ACHN (cell line): ENCODE measurements at places on chromosomes 3 and 15.

DNA sequence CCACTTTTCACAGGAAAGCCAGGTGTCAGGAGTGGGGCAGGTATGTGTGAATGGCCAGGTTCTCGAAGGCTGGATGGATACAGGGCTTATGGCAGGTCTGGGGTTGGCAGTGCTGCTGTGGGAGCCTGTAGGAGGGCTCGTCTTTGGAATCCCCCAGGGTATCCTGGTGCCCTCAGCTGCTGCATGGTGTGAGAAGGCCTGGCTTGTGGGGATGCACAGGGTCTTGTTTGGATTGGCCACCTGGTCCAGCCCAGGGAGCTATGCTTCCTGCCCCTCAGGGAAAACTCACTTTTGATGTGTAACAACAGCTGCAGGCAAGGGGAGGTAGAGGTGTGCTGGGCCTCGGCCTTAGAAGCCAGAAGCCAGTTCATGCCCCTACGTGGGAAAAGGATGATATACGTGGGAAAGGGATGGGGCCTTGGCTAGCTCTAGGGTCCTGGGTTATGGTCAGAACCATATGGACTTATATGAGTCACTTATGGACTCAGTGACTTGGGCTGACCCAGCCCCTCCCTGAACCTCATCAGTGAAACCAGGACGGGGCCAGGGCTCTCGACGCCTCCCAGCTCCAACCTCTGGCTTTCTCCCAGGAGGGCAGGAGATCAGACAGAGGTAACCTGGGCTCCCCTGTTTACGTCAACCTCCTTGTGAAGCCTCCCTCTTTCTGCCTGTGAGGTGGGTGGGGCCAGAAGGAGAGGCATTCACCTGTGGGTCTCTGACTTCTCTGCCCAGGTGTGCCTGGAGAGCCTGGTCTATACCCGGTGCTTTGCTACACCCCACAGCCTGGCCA lies 37.8 kb upstream of the CSPG4 start:
- DNase-seq = no peak

- DNase-seq = no peak
These were observed 639 bp downstream of the MKRN3 start for GRCh38 chr15:23566071-23566554.

DNA sequence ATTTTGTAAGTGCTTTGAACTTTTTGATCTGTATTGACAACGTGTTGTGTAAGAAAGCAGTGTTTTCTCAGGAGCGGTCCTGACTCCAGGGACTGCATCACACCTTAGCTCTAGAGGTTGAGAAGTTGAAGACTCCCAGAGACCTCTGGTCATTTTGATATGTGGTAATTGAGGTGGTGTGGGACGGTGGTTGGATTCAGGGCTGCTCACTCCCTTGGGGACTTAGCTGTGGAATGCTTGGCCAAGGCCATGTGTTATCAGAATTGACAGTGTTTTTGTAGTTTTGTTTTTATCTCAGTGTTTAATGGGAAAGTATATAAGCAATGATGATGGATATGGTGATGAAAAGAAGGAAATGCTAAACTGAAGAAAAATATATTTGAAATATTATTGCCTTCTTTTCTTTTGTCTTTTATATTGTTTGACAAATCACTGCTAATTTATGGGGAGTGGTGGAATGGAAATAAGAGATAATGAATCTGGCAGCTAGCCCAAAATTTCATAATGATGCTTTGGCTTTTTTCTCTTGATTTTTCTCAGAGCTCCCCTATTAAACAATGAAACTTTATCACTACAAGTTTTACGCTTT lies 16.0 kb downstream of the CMSS1 start:
- no peak for DNase-seq

DNA sequence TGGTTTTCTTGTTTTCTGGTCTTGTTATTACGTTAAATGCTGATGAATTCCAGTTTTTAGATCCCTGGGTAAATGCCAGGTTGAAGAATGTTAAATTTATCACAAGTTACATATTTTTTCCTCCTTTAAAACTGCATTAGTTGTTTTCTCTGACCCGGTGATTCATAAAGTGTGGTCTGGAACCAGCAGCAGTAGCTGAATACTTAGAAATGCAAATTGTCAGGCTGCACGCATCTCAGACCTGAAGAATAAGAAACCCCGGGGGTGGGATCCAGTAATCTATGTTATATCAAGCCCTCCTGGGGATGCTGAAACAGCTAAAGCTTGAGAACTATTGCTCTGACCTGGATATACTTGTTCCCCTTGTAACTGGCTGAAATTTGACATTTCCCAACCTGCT lies 69.1 kb downstream of the PEX5L start:
- no peak for DNase-seq

DNA sequence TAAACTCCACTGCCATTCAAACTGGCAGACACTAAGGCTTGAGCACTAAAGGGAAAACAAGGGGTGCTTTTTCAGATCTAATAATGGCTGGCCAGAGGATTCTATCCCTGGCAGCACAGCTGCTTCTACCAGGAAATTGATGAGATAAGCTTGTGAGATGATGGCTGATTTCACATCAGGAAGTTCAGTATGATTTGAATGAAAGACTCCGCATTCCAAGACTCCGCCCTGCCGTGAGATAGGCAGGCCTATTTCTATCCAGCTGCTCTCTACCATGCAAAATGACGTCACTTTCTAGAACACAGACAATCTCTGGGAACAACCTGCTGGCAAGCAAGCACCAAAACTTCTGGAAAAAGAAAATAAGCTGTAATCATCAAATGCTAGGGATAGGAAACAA lies 171.8 kb downstream of the WDR76 start:
- DNase-seq = no peak

DNA sequence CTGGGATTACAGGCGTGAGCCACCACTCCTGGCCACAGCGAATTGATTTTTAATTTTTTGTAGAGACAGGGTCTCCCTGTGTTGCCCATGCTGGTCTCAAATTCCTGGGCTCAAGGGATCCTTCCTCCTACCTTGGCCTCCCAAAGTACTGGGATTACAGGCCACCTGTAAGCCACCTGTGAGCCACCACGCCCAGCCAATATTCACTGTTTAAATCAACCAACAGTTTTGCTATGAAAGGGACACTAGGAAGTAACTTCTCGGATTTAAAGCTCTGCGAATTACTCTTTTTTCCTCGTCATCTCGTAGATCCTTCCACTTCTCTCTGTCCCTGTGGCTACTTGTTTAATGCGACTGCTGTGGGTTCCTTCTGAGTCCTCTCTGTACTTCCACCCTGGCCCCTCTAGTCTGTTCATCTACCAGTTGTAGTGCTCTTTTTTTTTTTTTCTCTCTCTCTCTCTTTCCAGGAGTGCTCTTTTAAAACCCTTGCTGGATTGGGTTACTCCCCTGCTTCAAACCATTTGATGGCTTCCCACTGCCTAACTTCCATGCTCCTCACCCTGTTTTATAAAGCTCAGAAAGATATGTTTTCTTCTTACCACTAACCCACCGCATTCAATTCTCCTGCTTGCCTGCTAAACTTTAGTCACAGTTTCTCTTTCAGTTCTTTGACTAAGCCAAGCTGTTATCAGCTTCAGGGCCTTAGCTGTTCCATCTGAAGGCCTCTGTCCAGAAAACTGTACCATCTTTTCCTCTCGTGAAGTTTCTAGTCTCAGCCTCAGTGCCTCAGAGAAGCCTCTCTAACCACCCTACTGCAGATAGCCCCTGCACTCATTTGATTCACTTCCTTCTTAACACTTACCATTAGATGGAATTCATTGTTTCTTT lies 12.4 kb downstream of the RTF1 start:
- no peak for DNase-seq

DNA sequence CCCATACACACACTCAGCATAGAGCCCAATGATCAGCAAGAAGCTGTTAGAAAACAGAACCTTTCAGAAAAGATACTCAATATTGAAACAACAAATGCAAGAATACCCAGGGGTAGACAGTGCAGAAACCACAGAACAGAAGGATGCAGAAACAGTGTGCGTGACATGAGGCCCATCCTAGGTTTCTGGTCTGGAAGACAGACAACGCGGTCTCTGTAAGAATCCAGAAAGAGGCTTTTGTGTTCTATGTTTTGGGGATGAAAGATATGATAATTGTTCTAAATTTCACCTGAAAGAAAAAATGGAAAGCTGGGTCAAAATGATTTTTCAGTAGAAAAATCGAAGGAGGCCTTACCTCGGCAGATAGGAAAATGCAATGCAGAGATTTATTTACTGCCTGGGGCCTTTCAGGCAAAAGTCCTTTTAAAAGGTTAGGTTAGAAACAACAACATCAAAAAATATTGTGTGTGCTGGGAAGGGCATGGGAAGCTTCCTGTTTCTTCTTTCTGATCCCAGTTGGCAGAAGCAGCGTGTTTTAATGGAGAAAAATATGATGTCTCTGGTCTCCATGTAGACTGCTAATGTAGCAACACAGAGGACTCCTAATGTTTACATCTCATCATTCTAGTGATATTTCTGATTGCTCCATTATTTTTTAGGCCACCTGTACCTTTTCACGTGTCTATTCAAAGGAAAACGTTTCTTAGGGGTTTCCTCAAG lies 17.0 kb downstream of the SYNM start:
- DNase-seq = no peak

DNA sequence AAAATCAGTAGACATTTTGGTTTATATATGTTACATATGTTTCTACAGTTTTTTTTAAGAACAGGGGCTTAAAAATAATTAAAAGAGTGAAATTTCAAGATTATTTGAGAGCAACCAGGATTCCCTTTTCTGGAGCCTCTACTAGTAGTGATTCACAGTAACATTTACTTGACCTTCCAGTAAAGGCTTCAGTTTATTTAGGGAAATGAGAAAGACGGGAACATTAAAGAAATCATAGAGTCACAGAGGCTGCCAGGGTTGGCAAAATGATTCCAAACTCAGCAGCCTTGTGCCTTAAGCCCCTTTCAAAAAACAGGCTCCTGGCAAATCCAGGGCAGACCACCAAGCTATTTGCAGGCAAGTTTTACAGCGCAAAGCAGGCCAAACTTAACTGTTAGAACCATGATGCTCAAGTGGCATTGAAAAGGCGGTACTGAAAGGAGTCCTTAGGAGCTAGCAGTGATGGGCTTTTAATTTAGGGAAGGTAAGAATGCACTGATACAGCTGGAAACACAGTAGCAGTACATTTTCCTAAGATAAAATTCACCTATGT lies 201.1 kb upstream of the ADAMTS9 start:
- DNase-seq = no peak

DNA sequence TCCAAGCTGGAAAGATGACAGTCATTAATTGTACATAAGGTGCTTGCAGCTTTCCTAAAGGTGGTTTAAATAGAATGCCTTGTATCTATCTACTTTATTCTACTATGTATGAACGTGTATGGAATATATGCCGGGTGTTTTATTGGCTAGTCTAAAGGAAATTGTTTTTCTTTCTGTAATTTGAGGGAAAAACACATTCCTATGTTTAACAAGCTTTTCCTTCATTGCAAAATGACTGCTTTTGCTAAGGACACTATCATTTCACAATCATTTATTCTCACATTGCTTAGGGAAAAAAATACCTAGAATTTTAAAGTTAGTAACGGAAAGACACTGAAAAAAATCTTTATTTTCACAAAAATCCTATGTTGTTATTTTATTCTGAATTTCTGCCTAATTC lies 141.7 kb downstream of the WDR76 start:
- DNase-seq = no peak

DNA sequence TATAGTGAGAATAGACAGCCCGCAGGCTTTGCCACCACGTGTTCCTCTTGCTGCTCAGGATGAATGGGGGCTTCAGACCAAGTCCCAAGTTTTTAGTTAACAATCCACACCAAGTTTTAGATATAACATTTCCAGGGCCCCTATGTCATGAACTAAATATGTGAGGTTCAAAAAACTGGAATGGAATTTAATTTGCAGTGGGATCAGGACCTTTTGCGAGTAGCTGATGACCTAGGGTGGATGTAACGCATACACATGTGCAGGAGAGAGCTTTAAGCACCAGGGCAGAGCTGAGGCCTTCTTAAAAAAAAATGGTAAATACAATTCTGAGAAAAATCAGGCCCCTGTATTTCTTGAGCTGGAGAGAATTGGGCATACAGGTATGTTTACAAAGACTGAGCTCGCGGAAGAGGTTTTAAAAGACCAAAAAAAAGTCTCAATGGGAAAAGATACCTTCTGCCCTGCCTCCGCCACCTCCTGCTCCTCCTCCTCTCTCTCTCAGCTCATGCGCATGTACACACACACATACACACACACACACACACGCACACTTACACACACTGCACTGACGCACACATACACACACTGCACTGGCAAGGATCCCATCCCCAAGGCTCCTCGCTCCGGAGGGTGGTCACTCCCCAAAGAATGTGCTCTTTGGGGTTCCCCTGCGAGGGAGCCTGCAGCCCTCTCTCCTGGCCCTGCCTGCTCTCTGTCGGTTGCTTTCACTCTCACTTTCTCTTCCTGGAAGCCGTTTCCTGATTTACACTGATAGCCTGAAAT lies 48.2 kb upstream of the IGF1R start:
- peak; percentile 36 for DNase-seq

DNA sequence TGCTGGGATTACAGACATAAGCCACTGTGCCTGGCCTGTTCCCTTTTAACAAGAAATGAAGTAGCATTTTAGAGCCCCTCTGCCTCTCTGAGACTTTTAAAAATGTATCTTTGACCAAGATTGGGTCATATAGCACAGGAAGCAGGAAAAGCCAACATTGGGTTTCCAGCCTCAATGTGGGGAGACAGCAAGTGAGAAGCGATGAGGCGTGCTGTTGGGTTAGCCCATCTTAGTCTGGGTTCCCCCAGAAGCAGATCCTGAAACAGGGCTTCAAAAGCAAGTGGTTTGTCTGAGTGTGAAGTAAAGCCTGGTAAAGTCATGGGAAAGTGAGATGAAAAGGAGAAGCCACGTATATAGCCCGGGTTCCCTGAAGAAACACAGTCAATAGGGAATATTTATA lies 48.2 kb downstream of the SV2B start:
- DNase-seq = no peak

GRCh38 chr15:93730724-93731123 lies 500.6 kb upstream of the MCTP2 start:
- DNase-seq = no peak

DNA sequence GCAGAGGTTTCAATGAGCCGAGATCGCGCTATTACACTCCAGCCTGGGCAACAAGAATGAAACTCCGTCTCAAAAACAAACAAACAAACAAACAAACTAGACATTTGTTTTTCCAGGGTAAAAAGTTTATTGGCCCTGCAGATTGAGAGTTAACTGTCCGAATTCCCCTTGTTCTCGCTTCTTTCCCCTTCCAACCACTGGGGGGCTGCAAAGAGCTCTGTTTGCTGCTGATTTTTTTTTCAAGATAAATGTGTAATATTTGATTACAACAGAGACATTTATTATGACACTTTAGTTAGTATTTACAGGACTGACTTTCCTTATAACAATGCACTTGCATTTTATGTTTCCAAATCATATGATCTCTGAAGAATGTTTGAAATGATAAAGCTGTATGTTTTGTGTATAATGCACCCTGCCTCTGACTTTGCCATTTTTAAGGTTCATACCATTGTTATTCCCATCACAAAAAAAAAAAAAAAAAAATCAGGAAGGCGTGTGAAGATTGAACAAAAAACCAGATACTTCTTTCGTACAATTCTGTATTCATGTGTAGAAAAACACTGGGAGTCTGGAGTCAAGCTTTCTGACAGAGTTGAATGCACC lies 2.8 kb downstream of the CLSTN2 start:
- DNase-seq = peak; percentile 49
